ENCODE measurements at places on chromosomes 12 and 14.

DNA sequence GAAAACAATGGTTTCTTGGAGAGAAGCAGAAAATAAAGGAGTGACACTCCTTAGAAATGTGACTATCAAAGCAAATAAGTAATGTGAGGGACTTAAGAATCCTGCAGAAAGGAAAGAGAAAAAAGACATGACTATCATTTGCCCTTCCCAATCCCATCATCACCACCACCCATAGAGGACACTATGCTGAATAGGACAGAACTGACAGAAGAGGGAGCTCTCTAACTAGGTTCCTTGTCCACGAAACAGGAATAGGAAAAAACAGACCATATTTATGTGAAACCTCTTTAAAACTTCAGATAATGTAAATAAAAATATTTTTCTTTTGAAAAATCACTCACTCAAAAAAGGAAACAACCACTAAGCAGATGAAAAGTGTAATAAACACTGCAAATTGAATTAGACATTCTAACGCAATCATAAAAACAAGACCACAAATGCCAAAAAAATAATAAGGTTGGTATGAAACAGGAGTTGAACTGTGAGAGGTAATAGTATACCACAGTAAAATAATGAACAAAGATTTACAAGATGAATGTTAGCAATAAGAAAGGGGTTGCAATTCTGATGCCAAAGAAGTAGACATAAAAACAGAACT is 24.1 kb downstream of the KLRD1 start:
- peak; percentile 31 for DNase-seq

DNA sequence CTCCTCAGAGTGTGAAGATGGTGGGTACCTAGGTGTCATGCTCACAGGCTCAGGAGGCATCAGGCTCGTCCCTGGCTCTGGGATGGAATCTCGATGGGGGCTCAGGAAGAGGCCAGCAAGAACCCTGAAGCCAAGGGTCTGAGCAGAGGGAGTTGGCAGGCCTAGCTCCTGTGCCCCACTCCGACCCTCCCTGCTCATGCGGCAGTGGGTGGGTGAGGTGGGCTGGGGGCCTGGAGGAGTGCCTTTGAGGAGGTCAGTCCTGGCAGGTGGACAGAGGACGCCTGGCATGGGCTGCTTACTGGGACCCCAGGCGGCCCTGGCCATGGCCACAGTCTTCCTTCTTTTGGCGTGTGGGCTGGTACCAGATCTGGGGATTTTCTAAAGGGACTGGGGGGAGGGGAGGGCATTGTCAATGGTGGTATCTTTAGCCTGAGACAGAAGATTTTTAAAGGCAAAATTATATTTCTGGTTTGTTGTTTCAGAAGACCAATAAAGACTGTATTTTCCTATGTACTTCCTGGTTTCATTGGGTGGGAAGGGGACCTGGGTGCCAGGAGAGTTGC is 16.0 kb downstream of the LRTM2 start:
- DNase-seq: no peak

- no peak for DNase-seq
Observed at GRCh38 chr12:103840462-103840875, 565 bp downstream of the NT5DC3 start.

DNA sequence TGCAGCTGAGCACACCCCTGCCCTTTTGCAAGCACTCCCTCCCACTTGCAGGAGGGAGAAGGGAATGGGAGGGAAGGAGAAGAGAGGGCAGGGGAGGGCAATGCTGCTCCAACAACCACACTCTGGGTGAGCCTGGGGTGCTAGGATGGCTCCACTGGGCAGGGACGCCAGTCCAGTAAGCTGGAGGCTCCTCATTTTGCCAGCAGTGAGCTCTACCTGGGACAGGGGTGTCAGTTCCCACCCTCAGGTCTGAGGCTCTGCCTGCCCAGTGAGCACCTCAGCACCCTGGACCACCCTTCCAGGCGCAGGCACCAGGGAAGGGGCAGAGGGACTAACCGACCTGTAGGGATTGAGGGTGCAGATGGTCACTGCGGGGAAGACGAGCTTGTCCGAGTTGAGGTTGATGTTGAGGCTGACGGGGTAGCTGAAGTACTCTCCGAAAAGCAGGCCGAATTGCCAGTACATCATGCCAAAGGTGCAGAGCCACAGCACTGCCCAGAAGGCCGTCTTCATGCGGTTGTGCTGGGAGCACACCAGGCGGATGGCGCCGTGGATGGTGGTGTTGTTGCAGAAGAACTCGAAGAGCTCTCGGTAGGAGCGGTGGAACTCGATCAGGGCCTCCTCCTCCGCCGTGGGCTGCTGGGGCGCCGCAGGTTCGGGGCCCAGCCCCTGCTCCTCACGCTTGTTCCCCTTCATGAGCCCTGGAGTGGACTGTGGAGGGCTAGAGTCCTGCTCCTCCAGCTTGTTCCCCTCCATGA is 1.2 kb downstream of the SCNN1A start:
- DNase-seq: no peak

DNA sequence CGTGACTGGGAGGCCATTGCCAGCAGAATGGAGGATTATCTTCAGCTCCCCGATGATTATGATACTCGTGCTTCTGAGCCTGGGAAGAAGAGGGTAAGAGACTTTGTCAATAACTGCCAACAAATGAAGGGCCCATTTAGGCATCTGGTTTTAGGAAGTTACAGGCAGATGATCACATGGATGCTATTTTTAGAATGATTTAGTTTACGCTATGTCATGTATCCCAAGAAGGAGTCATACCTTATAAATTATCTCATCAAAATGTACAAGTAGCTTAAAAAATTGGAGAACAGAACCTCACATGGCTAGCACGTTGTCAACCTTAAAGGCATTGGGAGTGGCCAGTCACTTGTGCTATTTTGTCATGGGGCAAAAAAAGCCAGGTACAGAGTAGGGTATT is 46.7 kb downstream of the PROX2 start:
- DNase-seq: no peak

- DNase-seq: no peak
Observed at GRCh38 chr14:100885617-100886016, 17.9 kb downstream of the RTL1 start.

- no peak for DNase-seq
Observed at GRCh38 chr14:100810861-100811461, 15.0 kb upstream of the MEG3 start.

GRCh38 chr14:53190938-53191337 is 37.8 kb upstream of the DDHD1 start:
- DNase-seq: no peak

- DNase-seq: no peak
Observed at GRCh38 chr12:118500299-118500698, 123.9 kb downstream of the SUDS3 start.

DNA sequence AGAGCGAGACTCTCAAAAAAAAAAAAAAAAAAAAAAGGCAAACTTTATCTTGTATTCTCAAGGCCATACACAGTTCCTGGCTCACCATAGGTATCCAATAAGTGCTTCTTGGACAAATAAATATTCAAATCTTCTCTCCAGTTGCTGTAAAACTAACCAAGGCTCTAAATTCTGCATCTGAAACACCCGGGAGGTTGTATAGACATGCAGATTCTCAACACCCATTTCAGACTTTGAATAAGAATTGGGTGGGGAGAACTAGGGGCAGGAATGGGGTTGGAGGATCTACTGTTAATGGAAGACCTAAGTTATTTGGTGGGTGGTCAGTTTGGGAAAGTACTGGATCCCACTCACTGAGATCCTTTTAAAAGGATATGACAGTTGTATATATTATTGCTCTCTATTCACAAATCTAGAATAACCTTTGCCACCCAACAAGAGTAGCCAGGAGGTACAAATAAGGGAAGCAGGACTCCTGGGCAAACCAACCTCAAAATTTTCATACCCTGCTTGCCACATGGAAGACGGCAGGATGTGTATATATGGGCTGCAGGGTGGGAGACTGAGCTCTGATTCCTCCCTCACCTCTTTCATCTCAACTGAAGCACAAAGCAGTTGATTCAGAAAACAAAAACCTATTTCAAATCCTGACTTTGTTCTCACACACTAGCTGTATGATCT is 879 bp downstream of the GDF3 start:
- DNase-seq: no peak

GRCh38 chr12:122090759-122091515 is 12.4 kb downstream of the MLXIP start:
- peak; percentile 98 for DNase-seq

DNA sequence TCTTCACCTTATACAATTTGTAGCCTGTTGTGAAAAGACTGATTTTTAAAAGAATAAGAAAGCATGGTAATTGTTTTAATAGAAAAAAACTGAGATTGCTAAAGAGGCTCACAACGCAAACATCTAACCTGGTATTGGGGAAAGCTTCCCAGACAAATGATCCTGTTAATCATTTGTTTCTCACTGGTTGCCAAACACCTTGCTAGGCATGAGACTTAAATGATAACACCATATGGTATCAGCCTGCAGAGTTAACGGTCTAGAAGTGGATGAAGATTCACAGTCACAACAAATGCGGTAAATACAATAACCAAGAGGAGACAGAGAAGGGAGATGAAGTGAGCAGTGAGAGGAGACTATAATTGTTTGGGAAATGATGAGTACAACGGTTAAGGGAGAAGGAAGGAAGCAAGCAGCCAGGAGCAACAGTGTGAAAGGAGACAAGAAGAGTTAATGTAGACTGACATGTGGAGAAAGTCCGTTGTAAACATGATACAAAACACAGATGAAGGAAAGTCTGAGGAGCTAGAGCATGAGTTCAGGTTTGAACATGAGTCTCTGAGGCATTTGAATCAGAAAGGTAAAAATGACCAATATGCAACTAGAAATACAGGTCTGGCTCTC is 19.8 kb downstream of the GXYLT1 start:
- no peak for DNase-seq

- DNase-seq: no peak
Observed at GRCh38 chr12:52216100-52216499, 16.9 kb upstream of the KRT7 start.

GRCh38 chr14:24051789-24052655 is at the start of gene CARMIL3:
Gene CARMIL3 (plus strand): TSS chr14:24052009. CDS start chr14:24052154, 145 bp downstream.
- DNase-seq: no peak

GRCh38 chr14:96270565-96271420 is 14.8 kb downstream of the BDKRB1 start:
- no peak for DNase-seq

- no peak for DNase-seq
Observed at GRCh38 chr14:21405097-21405496, 21.3 kb upstream of the SUPT16H start.

All from AG09309 (cell line).